M059J (cell line): ENCODE measurements at places on chromosomes 12 and 14.

DNA sequence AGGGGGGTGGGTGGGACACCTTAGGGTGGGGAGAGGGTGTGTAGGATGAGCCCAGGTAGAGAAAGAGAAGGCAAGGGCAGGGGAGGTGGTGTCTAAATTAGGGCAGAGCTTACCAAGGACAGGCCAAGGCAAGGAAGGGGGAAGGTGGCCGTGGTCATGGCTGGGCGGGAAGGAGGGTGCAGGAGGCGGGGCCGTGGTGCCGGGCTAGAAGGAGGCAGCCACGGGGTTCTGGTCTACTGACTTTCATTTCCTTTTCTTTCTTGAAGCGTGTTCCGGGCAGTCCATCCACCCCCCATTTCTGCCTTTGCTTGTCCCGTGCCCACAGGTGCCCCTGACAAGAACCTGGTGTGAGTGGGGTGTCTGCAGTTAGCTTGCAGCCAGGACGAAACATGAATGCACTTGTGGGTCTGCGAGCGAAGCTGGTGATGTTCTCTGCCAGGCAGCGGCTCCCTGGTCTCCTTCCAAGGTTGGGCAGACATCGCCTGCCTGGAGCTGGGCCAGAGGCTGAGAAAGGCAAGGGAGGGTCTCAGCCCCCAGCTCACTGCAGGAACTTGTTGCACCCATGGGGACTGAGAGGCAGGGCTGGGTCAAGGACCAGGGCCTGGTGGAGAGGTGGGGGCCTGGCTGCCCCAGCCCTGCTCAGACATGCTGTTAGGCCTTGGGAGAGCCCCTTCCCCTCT, 58.2 kb downstream of the KIF26A start:
- DNase-seq: no peak

DNA sequence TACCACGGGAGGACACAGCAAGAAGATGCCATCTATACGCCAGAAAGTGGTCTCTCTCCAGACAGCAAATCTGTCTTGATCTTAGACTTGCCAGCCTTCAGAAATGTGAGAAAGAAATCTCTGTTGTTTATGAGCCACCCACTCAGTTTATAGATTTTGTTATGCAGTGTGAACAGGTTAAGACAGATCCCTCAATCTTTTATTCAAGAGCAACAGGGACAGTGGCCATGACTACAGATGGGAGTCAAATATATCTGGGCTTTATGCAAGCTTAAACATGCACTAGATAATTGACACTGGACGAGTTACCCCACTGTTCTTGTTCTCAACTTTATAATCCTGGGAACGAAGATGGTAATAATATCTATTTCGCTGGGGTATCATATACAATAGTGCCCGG, 288.7 kb downstream of the RPAP3 start:
- DNase-seq: no peak

- DNase-seq: no peak
These were observed 40.2 kb downstream of the PROX2 start for GRCh38 chr14:74835645-74836250.

- no peak for DNase-seq
These were observed 41.9 kb downstream of the CYP46A1 start for GRCh38 chr14:99725774-99726537.

GRCh38 chr14:84409435-84409834, 1120.5 kb upstream of the FLRT2 start:
- no peak for DNase-seq

GRCh38 chr14:100731011-100731670, 4.4 kb downstream of the DLK1 start:
- no peak for DNase-seq

DNA sequence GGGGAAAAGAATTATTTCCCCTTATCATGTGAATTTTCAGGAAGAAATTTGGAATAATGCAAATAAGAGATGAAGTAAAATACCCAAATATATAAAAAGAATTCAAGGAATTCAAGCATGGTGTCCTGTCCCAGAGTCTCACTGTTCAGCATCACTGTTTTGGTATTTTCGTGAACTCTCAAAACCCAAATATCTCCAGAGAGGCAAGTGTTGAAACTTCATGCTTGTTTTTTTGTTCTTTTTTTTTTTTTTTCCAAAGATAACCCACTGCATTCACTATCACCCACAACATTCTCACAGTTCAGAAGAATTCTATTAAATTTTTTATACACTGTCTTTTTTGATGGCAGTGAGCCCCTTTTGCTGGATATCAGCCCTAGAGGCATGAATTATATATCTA, 354.9 kb downstream of the DIO2 start:
- DNase-seq: peak; percentile 6

- DNase-seq: no peak
These were observed 53.5 kb downstream of the PIWIL1 start for GRCh38 chr12:130391186-130391585.

DNA sequence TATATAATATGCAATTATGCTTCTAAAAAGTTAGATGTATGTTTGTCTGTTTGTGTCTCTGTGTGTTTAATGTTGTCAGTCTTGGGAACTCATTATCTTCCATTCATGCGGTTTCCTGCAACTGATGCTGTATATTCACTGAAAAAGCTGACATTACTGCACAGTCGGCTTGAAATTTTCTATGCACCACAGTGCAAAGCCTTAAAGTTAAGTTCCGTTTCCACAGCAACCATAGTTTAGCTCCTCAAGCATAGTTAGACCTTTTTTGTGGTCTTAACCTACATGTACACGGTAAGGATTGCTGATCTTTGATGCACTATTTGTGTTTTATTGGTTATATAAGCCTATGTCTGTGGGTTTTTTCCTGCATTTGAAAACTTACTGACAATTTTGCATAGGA, 309.4 kb downstream of the KCNC2 start:
- no peak for DNase-seq

DNA sequence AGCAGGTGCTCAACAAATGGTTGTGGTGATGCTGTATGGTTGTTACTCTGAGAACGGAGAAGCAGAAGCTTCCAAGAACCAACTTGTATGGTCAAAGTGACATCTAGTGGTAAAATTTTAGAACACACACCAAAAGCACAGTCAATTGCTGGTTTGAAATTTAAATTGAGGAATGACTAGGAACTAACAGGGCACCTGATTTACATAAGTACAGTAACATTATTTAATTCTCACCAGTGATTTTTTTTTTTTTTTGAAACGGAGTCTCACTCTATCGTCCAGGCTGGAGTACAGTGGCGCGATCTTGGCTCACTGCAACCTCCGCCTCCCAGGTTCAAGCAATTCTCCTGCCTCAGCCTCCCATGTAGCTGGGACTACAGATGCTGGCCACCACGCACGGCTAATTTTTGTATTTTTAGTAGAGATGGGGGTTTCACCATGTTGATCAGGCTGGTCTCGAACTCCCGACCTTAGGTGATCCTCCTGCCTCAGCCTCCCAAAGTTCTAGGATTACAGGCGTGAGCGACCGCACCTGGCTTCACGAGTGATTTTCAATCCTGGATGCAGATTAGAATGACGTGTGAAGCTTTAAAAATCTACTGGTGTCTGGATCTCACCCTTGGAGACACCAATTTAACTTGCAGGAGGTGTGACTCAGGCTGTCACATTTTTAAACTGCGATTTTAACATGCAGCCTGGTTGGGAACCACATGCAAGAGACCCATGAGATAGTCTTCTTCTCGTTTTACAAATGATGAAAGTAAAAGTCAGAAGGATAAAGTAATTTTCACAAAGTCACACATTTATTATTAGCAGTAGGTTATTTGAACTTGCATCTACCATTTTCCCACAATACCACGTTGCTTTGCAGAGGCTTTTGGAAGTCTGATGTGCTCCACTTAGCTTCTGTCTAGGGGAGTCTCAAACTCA, 14.1 kb upstream of the NUMB start:
- DNase-seq: peak; percentile 67

GRCh38 chr14:87231336-87232026, 761.5 kb downstream of the GALC start:
- no peak for DNase-seq

GRCh38 chr12:6603095-6603567, 4.0 kb downstream of the CHD4 start:
- DNase-seq: peak; percentile 26
